ENCODE measurements at places on chromosomes 2 and 18.

- no peak for DNase-seq
These were observed 170.6 kb upstream of the GLI2 start for GRCh38 chr2:120565095-120565460.

DNA sequence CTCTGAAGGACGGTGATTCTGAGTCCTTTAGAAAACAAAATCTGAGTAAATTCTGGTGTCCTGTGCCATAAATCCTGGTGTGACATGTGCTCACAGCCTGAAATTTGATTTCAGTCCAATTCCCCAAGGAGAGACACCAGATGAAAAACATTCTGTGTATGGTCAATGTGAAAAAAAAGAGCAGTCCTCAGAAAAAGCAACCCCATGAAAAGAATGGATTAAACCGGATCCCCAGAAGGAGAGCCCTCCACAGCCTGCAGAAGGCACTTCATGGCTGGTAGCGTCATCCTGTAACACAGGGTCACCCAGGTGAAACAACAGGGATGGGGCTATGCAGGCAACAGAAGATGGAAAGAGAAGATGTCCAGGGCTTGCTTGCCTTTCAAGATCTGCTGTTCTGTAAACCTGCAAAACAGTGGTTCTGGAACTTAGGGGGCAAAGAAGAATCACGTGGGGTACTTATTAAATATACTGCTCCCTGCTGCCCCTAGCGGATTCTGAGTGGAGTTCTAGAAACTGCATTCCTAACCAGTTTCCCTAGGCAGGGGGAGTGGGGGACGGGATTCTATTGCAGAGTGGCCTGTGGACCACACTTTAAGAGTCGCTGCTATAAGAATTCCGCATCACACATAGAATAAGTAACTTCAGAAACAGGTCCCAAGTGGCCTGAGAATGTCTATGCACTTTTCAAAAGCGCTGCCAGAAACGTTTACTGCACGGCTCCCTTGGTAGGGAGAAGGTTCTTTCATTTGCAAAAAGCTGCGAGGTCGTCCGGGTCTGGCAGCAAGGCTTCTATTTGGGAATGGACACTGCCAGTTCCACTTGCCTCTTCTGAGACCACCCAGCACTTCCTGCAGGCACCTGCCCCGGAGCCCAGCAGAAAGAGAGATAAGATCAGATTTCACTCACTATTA is 118.9 kb upstream of the ARL5A start:
- DNase-seq: no peak

DNA sequence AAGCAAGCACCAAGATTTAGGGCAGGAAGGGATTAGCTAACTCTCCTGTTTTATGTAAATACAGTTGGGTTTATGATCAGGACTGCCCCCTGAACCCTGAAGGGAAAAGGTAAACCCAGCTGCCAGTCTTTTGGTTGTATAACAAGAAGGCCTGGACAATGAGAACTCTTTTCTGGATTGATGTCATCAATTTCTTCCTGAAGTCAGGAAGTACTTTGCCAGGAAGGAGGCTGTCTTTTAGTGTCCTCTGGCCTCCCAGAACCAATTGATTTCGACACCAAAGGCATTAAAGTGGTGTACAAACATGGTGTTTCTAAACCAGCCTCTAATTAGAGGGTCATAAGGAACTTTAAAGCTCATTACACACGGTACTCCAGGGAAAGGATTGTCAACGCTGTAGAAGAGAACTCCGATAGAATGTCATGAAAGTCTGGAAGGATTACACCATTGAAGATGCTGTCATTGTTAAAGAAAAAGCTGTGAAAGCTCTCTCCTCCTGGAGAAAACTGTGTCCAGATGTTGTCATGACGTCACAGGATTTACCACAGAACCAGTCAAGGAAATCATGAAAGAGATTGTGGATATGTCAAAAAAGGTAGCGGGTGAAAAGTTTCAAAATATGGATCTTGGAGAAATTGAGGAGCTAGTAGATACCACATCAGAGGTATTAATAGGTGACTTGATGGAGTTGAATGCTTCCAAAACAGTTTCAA is 78.8 kb downstream of the ANKRD12 start:
- no peak for DNase-seq

DNA sequence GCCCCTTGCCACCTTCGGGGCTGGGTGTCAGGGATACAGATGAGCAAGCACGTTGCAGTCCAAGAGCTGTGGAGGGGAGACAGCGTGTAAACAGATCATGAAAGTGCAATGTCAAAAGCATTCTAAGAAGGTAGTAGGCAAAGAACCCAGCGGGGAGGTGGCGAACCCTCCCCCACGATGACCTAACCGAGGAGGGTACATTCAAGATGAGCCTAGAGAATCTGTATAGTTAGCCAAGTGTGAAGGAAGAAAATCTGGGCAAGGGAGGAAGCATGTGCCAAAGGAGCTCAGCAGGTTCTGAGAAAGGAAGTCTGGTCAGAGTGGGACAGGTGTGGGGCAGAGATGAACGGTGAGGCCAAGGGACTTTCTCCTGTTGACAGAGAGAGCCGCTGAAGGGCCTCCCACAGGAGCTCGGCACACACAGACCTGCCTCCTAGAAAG is 106.9 kb downstream of the SP3 start:
- DNase-seq: no peak

GRCh38 chr18:46337271-46337670 is 233.1 kb downstream of the HAUS1 start:
- DNase-seq: no peak

- no peak for DNase-seq
These were observed 162.0 kb downstream of the SPP2 start for GRCh38 chr2:234212534-234212933.

DNA sequence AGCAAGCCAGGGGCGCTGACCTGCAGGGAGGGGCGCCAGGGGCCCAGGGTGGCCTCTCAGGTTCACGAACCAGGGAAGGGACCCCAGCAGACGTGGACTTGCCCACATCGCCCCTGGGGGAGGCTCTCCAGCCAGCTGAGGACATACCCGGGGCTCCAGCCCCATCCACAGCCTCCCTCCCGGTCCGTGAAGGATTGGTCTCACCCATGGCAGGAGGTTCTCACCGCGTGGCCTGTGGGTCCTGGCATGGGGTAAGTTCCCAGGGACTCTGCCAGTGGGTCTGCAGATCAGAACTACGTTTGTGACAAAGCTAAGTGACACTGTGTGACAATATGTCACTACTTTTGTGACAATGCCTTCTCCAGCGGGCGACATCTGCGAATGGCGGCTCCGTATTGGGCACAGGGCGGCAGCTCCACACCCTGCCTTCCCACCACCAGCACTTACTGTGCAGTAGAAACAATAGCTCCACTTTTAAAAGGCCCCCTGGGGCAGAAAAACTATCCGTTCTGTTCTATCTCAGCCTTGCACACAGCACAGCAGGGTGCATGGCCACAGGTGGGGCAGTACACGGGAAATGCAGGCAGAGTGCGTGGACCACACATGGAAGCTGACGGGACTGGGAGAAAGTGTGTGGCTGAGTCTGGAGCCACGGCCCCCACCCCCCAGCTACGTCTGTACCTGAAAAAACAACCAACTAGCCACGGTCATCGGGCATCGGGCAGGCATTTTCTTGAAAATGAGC is 65.2 kb upstream of the CTDP1 start:
- no peak for DNase-seq

DNA sequence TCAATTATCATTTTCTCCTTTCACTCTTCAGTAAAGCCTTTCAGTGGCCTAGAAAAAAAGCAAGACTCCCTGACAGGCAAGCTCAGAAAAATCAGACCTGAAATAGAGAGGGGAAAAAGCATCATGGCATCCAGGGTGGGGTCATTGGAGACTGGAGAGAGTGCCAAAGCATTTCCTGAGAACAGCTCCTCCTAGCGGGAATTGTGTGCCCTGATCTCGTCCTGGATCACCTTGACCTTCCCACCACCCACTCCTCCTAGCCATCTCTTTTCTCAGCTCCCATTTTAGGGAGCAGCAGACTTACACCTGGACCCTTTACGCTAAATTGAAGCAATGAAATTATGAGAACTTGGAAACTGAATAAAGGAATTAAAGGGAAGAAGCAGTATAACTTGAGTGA is 176.6 kb downstream of the VWC2L start:
- DNase-seq: no peak

DNA sequence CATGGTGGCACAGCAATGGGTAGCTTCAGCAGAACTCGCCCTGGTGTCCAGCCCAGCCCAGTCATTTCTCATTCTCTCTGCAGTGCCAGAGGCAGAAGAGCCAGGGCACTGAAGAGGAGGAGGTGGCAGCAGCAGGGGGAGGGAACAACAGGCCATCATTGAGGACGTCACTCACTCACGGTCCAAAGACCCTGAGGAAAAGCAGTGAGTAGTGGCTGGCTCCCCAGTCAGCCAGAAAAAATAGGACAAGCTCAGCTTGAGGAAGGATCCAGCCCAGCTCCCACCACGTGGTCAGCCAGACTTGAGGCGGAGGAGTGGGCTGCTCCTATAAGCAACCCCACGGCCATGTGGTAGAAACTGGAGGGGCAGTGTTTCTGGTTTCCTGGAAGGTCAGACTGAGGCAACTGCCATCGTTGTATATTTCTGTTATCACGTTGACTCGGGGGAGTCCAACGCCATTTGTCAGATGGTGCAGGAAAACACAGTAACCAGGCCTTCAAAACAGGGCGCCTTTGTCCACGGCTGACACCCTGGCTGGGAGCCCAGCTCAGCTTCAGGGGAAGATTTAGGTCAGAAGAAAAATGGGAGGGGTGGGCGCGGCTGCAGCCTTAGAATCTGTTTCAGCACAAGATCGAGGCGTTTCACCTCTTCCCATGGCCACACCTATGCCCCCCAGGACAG is 19.0 kb upstream of the TMEM247 start:
- DNase-seq: no peak

DNA sequence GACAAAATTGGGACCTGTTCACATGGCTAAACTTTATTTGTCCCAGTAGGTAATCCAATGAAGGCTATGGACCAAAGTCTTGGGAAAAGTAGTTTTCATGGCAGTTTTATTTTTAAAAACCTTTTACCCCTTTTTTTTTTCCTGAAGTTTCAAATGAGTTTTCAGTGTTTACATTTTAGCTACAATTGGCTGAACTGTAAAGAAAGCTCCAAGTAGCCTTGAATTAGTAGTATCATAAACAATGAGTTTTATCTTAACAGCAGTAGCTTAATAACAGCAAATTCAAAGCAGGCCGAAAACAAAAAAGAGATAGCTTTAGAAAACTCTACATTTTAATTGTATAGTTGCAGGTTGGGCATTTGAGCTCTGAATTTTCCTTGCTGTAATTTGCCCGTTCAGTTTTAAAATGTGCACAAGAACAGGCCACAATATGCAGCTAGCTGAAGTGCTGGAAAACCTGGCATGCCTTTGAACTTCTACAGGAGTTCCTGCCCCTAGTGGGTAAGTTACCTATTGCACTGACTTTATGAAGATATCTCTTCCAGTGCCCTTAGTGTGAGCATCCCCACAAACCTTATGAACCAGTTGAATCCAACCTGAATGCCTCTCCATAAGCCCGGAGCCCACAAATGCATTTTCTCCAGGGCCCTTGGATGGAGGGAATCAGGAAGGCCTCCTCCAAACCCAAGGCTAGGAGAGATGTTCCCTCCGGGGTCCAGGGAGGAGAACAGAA is 106.7 kb downstream of the XRCC5 start:
- DNase-seq: no peak

DNA sequence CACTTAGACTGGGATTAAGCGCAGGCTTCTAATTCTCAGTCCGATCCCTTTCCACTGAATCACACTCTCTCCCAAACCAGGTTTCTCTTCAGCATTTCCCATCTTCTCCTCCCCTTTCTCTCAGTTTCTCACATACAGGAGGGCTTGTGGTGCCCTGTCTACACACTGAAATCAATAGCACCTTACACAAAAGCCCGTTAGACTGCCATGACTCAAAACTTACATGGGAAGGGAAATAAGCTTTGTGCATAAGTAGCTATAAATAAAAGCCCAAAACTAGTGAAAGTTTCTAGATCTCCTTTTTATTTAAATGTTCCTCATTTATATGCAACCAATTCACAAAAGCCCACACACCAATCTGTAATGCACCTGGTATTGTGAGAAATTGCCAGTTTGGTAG is 318.4 kb downstream of the TXNL1 start:
- DNase-seq: no peak

DNA sequence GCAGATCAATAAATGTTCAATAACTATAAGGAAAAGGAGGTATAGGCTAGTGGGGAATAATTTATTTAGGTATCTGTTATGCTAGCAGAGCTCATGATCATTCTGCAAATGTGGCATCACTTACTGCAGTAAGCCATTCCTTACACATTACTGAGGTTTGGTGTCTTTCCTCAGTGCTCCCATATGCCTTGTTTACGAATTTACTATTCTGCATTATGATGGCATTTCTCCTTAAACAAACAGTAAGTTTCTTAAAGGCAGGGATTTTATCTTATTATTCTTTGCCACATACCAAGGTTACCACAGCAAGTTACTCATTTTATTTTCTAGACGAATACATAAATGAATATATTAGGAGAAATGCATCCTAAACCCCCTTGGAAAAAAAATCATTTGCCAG is 88.4 kb downstream of the DSEL start:
- no peak for DNase-seq

DNA sequence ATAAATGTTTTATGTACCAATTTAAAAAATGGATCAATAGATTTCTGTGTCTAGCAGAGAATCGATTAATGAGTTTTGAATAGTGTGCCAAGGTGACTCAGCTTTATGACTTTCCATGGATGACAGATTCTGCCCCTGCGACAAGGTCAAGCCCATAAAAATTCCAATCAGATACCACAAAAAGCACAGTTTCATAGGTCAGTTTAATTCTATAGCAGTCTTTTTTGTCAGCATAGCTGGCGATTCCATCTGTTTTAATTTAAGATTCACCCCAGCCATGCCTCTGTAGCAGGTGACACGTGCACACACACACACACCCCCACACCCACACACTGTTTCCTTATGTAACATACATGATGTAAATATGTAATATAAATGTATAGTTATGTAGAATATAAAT is 28.9 kb downstream of the RAB31 start:
- no peak for DNase-seq

GRCh38 chr2:217054791-217055190 is 194.9 kb upstream of the TNP1 start:
- DNase-seq: no peak

DNA sequence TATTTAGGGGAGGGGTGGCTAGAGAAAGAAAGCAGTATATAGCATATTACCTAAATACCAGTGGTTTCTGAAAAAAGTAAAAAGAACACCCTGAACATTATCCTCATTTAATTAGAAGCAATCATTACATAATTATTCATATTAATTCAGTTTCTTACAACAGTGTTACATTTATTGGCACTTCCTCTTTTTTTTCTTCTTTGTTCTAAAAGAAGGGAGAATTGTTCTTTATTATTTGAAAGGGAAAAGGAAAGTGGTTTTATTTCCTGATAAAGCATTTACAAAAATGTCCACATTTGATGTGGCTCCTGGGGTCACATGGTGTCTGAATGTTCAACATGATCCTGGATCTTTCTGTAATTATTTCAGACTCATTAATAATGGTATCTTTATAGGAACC is 254.9 kb upstream of the ZEB2 start:
- DNase-seq: no peak

All from stimulated activated CD8-positive, alpha-beta memory T cell treated with anti-CD3 and anti-CD28 coated beads, Interleukin-4, amount 100 ng/mL, for 4 hours (primary cell).